ENCODE measurements at places on chromosomes 2 and 18.

DNA sequence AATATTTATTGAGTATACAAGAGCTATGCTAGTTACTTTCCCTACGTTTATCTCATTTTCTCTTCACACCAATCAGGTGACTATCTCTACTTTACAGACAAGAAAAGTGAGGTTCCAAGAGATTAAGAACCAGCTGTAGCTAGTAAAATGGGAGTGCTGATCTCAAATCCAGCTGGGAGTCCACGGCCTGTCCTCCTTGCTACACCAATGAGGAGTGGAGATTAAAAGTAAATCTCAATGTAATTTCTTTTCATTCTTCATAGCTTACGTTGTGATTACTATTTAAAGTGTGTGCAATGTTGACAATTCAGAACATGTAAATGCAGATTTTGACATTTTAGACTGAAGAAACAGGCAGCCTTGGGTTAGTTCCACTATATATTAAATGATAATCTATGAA, 53.9 kb upstream of the NRP2 start:
- no peak for DNase-seq

- DNase-seq: no peak
Observed at GRCh38 chr2:107685421-107685986, 141.2 kb upstream of the RGPD4 start.

GRCh38 chr18:47931718-47932103, 1.3 kb upstream of the SMAD2 start:
- DNase-seq: peak; percentile 30

DNA sequence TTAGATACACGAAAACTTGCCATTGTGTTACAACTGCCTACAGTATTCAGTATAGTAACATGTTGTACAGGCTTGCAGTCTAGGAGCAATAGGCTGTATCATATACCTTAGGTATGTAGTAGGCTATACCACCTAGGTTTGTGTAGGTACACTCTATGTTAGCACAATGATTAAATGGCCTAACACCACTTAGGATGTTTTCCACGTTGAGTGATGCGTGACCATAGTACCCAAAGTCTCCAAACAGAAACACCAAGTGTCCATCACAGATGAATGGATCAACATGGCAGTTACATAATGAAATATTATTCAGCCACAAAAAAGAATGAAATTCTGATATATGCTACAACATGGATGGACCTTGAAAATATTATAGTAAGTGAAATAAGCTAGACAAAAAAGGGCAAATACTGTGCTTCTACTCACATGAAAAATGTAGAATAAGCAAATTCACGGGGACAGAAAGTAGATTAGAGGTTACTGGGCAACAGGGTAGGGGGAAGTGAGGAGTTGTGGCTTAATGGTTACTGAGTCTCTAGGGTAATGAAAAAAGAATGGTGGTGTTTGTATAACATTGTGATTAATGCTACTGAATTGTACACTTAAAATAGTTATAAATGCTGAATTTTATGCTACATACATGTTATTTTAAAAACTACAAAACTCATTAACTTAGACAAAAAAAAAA, 62.6 kb downstream of the TMEM131 start:
- no peak for DNase-seq

DNA sequence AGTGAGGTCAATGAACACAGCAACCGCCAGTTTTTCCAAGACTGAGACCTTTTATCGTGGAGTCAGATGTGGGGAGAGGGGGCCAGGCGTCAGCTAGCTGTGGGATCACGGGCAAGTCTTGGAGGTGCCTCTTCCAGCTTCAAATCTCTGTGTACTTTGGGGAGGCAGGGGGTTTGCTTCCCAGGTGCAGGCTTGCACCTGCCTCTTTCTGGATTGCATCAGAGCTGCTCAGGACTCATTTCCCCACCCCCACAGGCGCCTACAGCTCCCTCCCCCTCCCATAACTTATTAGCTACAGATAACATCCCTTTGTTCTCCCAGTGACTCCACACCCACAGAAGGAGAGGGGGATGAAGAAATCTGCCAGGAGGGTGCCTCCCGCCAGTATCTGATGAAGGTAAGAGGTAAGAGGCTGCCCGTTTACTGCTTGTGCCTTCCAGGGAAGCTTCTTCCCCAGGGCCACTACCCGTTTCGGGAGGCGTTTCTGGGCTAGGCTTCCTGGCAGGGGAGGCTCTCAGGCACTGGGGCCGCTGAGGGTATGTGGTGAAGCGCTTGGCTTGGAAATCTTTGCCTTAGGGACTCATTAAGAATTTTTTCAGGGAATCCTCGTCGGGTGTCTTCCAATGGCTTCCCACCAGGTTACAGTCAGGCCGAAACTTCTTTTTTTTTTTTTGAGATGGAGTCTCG, 18.8 kb upstream of the MRPL33 start:
- DNase-seq: no peak

DNA sequence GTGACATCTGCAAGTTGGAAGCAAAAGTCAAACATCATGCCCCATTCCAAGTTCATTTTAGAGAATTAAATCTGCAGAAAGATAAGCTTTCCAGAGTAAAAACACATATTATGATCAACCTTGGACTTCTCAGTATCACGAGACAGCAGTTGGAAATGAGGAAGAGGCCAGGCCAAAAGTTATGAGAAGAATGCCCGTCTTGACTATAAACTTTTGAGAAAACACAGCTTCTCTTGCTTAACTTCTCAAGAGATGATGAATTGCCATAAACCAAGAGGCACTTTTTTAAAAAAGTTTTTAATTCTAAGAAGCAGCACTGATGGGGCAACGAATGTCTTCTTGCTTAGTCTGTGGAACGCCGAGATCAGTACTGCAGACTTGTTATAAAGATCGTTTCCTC, 52.6 kb upstream of the NFU1 start:
- DNase-seq: no peak
